ENCODE measurements at places on chromosomes 7 and 10. TPM values are rescaled to one million over a fixed set of nuclear protein-coding genes. Genes with fewer than 3 reads are reported as not detected.

GRCh38 chr10:27637601-27638000 is 108.0 kb downstream of the MKX start:
- no peaks in the 10 kb centered on the region for H3K27me3 ChIP-seq
- H3K4me3 ChIP-seq, result no peak overlapping the region
- H3K27ac ChIP-seq, result no peak overlapping the region
- H3K4me1 ChIP-seq, result no peaks in the 10 kb centered on the region

DNA sequence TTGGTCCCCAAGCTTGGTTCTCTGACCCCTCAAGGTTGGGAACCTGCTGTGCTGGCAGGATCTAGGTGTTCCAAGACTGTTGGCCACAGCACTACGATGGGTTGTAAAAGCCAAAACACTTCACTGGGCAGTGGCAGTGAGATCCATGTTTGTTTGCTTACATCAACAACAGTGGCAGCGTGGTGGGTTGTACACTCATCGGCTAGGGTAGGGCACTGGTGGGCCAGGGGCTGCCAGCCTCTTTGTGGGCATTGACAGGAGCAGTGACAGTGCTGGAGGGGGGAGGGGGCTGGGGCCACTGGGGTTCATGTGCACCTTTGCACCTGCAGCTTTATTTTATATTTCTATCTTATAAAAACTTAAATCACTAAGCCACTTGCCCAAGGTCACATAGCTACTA is 126.7 kb upstream of the ZWINT start:
- no peak overlapping the region for H3K4me3 ChIP-seq
- no peak for DNase-seq
- no peaks in the 10 kb centered on the region for H3K27me3 ChIP-seq
- H3K27ac ChIP-seq, result no peak overlapping the region
- H3K36me3 ChIP-seq, result no peaks in the 10 kb centered on the region

DNA sequence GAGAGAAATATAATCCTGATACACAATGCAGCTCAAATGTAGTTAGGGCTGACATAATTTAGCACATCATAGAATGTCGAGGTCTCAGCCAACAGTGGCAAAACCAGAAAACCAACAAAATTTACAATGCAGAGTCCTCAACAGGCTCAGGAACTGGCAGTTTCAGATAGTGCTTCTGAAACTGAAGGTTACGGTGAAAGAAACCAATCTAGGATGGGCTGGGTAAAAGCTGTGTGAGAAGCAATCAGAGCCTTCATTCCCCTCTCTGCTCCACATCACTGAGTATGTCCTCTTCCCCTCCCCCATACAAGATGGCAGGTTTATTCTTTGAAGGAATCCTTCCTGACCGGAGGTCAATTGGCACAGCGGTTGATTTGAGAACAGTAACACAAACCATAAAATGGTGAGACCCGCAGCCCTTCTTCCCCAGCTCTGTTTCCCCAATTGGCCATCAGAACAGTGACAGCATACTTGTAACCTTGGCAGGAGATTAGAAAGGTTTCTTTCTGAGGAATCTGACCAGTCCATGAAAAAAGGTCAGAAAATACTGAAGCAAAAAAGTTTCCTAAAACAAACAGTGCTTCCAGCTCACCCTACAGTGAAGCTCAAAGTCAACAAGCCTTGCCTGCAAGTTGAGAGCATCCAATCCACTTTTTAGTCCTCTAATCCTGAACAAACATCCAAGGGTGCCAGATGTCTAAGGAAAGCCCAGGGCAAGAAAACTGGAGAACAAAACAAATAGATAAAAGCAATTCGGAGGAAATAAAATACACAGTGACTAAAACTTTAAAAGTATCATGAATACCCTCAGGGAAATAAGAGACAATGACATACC is 53.9 kb upstream of the IL6 start:
- no peak overlapping the region for H3K4me3 ChIP-seq
- H3K27ac ChIP-seq, result no peak overlapping the region
- H3K36me3 ChIP-seq, result no peaks in the 10 kb centered on the region
- no peak for DNase-seq

Gene TDRD1
- total RNA-seq, result 0.12 TPM

Gene EPO
- not detected for total RNA-seq

DNA sequence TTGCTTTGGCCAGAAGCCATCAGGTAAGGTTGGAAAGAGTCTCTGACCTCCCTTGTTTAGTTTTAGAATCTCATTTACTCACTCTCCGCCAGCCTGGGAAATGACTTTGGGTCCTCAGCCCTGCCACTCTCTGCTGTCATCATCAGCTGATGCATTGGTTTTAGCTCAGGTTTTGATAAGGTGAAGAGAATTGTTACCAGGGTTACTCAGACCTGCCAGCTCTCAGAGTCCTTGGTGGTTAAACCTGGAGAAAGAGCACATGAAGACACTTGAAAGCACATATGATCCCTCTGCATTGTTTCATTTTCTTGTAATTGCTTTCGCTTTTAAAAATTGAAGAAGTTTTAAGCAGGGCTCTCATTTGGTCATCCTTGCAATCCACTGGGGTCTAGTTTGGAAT is 4.0 kb upstream of the CROT start:
- H3K36me3 ChIP-seq, result no peaks in the 10 kb centered on the region
- H3K27ac ChIP-seq, result no peak overlapping the region

DNA sequence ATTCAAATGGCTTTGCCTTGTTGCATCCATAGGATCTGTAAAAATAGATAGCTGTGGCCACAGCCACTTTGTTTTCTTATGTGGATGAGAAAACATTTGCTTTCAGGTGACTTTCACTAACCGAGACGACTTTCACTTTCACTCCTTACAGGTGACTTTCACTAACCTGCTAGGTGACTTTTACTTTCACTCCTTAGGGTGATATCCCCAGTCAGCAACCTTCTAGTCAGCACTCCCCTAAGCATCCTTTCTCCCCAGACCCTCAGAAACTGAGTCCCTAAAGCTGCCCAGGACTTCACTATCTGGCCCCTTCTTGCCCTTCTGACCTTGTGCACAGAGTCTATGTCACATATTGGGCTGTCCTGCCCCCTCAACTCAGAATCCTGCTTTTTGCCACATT is 177.5 kb downstream of the RELN start:
- H3K36me3 ChIP-seq, result no peaks in the 10 kb centered on the region
- H3K27ac ChIP-seq, result no peak overlapping the region
- no peaks in the 10 kb centered on the region for H3K4me1 ChIP-seq
- no peak overlapping the region for H3K4me3 ChIP-seq

DNA sequence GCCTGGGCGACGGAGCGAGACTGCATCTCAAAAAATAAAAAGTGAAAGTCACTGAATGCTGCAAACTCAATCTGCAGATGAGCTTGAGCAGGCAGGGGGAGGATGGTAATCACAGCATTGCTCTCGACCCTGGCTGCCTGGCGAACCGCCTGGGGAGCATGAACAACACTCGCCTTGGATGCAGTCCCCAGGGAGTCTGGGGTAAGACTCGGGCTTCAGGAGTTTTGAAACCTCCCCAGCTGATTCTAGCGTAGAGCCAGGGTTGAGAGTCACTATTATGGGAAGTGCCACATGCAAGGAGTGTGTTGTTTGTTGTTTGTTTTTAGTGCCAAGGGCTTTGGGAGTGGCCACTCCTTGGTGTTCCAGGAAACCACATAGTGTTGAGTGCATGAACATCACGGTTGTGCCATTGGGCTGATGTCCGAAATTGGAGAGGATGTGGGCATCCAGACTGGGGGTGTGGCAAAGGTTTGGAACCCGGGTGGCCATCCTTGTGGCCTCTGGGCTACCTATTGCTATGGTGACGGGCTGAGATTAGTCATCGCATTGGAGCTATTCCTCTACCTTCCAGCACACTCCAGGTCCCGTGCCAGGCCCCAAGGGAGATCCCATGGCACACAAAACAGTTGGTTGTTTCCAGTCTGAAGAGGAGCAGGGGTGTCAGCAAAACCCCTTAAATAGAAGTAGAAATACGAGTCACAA is 92.6 kb downstream of the RGS10 start:
- H3K36me3 ChIP-seq, result peaks cover 58% of the 10 kb centered on the region
- H3K4me1 ChIP-seq, result no peaks in the 10 kb centered on the region
- DNase-seq, result peak; percentile 75
- no peak overlapping the region for H3K4me3 ChIP-seq
- no peak overlapping the region for H3K27ac ChIP-seq

DNA sequence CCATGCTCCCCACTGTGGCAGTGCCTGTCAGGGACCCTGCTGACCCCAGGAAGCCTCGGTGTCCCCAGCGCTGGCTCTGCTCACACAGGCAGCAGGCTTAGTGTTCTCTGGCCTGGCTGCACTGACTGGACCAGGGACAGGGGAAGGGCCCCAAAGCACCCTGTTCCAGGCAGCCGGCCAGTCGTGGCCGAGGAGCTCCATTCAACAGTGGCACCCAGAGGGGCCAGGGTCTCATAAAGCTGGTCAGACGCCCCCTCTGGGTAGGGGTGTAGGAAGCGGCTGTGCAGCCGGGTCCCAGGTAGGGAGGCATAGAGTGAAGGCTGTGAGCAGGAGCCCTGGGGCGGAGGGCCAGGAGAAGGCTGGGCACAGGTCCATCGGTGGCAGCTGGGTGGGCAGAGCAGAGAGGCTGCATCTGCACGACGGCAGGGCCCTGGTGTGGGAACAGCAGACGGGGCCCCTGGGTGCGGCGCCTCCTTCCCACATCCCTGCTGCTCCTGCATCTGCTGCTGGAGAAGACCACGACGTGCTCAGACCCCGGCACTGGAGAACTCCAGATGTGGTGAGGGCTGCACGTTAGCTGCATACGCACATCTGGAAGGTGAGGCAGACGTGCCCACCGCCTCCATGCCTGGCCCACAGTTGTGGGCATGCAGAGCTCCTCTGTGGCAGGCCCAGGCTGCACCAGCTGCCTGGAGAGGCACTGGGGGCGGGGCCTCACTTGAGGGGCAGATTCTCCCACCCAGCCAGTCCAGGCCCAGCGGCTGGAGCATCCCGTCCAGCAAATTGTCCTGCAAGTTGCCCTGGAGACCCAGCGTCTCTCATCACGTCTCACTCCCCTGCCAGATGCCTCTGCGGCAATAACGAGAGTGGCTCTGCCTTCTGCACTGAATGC is 25.1 kb downstream of the MNX1 start:
- no peak for DNase-seq
- H3K27ac ChIP-seq, result no peak overlapping the region
- H3K36me3 ChIP-seq, result no peaks in the 10 kb centered on the region
- no peaks in the 10 kb centered on the region for H3K27me3 ChIP-seq
- no peak overlapping the region for H3K4me3 ChIP-seq

DNA sequence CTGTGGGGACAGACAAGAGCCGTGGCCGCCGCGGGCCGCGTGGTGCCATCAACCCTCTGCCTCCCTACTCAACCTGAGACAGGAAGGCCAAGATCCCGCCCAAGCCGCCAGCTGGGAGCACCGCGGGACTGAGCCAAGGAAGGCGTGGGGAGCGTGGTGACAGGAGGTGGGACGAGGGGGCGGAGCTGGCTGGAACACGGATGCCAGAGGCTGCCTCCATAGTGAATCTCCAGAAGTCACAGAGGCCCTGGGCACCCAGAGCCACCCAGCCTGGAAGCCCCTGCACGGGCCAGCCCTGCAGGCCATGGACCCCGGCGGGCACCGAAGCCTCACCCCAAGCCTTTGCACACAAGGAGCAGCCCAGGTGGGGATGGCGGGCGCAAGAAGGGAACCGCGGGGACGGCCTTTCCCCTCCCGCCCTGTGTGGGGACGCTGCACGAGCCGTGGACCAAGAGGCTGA is 18.1 kb upstream of the DPYSL4 start:
- no peaks in the 10 kb centered on the region for H3K36me3 ChIP-seq
- no peaks in the 10 kb centered on the region for H3K4me1 ChIP-seq
- no peak for DNase-seq
- no peaks in the 10 kb centered on the region for H3K27me3 ChIP-seq

DNA sequence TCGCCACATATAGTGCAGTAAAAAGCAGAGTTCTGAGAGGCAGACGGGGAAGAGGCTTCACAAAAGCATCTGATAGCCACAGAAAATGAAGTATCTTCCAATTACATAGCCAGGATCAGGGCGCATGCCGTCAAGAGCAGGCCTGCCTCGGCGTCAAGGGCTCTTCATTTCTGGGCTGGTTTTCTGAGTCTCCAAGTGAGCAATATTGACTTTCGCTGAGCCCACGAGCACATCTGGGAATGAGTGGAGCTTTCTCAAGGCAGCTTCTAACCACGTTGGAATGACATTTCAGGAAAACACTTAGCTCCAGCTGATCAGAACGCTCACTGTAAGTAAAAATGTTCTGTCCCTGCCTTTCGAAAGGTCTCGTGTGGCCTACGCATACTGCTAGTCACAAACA is 51.9 kb downstream of the CLRN3 start:
- no peaks in the 10 kb centered on the region for H3K36me3 ChIP-seq
- no peak overlapping the region for H3K27ac ChIP-seq
- H3K27me3 ChIP-seq, result no peaks in the 10 kb centered on the region
- no peak overlapping the region for H3K4me3 ChIP-seq
- DNase-seq, result no peak
- no peaks in the 10 kb centered on the region for H3K4me1 ChIP-seq

- H3K27ac ChIP-seq, result no peak overlapping the region
- H3K4me1 ChIP-seq, result no peaks in the 10 kb centered on the region
- H3K27me3 ChIP-seq, result no peaks in the 10 kb centered on the region
- H3K36me3 ChIP-seq, result no peaks in the 10 kb centered on the region
- no peak overlapping the region for H3K4me3 ChIP-seq
Measured at GRCh38 chr7:26599982-26600381, 264.4 kb downstream of the SKAP2 start.

Gene EN2
- not detected for total RNA-seq

Gene SOSTDC1
- total RNA-seq, result 5.9 TPM

DNA sequence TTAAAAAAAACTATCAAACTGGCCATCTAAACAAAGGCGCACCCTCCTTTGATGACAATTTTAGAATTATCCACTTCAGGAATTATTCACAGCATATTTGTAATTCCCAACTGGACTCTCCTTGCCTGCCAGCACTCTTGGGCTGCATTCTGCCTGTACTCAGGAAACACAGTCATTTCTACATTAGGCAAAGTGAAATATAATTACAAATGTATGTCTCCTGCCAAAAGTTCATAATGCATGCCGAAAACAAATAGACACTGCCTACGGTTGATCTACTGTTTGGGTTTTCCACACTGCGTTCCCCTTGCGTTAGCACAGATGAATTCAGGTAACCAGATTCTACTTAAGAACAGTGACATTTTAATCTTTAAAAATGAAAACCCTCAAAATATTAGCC is 1.9 kb downstream of the HGF start:
- no peak for DNase-seq
- no peaks in the 10 kb centered on the region for H3K27me3 ChIP-seq
- H3K27ac ChIP-seq, result peak overlapping the region; percentile 24
- no peaks in the 10 kb centered on the region for H3K4me1 ChIP-seq

DNA sequence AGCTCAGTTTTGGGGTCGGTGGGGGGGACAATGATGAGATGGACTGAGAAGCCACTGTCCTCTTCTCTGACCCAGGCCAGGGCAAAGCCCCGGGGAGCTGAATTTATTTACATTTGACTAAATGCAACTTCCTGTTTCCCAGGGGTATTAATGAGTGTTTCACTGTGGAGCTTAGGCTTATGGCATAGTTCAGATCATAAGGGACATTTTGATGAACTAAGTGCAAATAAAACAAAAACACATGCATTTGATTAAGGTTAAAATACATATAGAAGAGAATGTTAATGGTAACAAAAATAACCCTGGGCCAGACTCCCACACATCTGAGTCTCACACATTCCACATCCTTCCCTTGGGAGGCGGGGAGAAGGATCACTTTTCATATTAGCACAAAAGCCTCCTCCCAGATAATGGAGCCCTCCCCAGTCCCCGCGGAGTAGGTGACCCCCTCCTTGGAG is 320.6 kb downstream of the FRMD4A start:
- no peaks in the 10 kb centered on the region for H3K36me3 ChIP-seq
- H3K27me3 ChIP-seq, result no peaks in the 10 kb centered on the region
- peak overlapping the region; percentile 42 for H3K27ac ChIP-seq
- H3K4me1 ChIP-seq, result peaks cover 18% of the 10 kb centered on the region

Gene RASA4B
- total RNA-seq, result 7.5 TPM
